ENCODE measurements at places on chromosomes 1 and 21.

- no peak for DNase-seq
These were observed 67.0 kb downstream of the MATN1 start for GRCh38 chr1:30656171-30656940.

DNA sequence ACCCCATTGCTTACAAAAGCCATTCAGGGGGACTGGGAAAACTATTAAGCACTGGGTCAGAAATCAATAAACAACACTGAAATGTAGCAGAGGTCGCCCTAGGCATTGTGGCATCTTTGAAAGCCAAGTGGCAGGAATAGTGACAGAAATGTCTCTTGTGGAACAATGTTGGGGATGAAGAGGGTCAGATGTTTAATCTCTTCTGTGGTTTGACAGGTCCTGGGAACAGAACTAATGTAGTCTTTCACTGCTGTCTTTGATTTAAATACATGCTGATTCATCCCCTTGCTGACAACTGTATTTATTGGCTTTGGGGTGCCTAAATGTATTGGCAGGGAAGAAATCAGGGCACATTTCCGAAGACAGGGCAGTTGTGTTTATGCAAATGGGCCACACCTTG is 194.8 kb downstream of the ATG4C start:
- DNase-seq: no peak

- DNase-seq: no peak
These were observed 61.9 kb downstream of the DNTTIP2 start for GRCh38 chr1:93816970-93817678.

GRCh38 chr1:193221651-193222050 is 35.2 kb upstream of the B3GALT2 start:
- DNase-seq: no peak

GRCh38 chr1:212157252-212157651 is 121.7 kb downstream of the DTL start:
- DNase-seq: no peak

GRCh38 chr1:10626791-10627410 is 152.2 kb downstream of the PEX14 start:
- DNase-seq: no peak

- no peak for DNase-seq
These were observed 37.8 kb upstream of the S1PR1 start for GRCh38 chr1:101198842-101199636.

DNA sequence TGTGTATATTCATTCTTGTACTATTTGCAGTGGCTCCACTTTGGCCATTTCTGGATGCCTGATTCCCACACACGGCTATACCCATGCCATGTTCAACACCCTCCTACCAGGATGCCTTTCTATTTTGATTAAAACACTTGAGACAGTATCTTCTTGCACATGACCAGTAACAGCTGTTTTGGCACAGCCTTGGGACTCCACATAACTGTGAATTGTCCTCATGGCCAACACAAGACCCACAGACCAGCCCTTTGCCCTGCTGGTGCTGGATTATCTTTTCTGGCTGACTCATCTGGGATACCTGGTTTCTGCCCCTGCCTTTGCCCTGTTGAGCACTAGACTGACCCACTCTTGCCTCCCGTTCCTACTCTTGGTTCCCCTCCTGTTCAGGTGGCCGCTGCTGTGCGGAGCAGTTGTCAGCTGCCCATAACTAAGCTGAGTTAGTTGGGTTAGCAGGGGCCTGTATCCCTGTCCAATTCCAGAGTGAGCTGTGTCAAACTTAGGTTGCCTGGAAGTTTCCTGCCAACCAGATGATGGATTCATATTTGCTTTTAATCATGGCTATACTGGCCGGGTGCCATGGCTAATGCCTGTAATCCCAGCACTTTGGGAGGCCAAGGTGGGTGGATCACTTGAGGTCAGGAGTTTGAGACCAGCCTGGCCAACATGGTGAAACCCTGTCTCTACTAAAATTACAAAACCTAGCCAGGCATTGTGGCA is 10.8 kb upstream of the EYA3 start:
- no peak for DNase-seq

- DNase-seq: peak; percentile 52
These were observed 277.0 kb downstream of the PTPRU start for GRCh38 chr1:29513357-29513756.

- DNase-seq: no peak
These were observed 101.3 kb upstream of the ARTN start for GRCh38 chr1:43832255-43832654.

DNA sequence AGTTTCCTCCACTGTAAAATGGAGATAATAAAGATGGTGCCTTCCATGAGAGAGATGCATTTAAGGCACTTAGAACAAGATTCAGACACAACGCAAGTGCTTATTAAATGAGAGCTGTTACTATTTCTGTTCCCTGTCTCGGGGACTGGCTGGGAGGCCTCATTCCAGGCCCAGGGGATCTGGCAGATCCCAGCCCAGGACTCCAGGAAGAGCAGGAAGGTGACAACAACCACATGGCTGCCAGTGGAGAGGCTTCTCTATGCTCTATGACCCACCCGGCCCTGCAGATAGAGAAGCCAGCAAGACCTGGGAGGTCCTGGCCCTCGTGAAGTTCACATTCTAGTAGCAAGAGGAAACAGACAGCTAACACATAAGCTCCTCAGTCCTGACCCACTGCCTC is 175.5 kb downstream of the ACTL8 start:
- DNase-seq: no peak

- peak; percentile 73 for DNase-seq
These were observed 927 bp downstream of the WNT9A start for GRCh38 chr1:227946624-227947385.

DNA sequence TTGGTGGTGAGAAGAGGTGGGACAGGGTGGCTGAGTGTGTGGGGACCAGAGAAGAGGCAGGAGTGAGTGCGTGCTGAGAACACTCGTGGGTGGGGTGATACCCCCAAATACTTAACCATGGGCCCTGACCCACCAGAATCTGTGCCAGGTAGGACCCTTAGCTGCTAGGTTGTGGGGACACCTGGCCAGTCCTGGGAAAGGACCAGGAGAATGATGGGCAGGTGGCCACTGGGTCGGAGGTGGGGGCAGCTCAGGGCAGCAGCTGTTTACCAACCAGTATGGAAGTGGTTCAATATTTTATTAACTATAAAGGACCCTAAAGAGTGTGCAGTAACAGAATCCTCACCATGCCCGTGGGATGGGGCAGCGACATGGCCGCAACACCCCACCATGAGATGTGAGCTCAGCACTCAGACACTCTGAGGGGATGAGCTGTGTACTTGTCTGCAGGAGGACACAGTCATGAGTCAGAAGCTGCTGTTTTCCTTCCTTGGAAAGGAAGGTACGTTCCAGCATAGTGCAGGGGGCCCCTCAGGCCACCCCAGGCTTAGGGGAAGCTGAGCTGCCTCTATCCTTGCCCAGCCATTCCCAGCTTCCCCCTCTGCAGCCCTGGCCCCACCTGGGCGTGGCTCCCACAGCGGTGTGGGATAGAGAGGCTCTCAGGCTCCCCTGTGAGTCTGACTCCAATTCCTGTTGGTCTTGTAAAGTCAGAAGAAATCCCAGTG is 25.4 kb downstream of the TEX35 start:
- DNase-seq: peak; percentile 70

DNA sequence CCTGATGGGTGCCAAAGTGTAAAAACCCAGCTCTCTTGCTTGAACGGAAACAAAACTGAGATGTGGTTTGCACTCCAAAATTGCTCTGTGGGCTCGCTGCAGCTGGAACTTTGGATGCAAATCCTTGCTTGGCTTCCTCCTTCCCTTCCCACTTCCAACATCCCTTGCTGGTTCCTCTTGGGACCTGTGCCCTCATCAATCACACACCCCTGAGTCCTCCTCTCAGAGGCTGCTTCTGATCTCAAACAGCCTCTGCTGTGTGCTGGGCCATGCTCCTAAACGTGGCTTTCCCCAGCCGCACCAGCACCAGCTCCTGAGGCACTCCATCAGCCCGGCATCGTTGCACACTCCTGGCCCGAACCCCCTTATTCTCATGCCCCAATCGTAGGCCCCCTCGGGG is 124.3 kb upstream of the RAB4A start:
- DNase-seq: no peak

DNA sequence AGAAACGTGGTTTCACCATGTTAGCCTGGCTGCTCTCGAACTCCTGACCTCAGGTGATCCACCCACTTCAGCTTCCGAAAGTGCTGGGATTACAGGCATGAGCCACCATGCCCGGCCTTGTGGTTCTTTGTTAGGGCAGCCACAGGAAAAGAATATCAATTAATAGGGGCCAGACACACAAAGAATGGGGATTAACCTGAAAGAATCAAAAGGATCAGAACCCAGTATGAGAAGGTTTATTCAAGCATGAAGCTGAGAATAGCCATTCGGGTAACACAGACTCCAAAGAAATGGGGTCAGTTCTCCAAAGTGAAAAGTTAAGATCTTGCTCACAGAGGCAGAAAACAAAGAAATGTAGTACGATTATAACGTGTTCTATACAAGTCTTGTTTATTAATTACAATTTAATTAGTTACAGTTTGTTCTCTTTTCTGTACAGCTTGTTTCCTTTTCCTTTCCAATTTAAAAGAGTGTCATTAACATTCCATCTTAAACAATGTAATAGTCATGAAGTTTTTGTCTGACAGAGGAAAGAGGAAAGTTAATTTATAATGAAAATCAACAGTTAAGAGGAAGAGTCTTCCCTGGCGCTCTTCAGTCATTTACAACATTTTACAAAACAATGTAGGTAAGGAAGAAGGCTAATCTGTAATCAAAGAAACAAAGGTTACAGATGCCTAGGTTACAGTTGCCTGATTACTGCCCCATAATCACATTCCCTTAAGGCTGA is 51.3 kb upstream of the SLC45A1 start:
- DNase-seq: no peak

GRCh38 chr1:119266858-119267257 is 101.7 kb upstream of the HAO2 start:
- DNase-seq: no peak

DNA sequence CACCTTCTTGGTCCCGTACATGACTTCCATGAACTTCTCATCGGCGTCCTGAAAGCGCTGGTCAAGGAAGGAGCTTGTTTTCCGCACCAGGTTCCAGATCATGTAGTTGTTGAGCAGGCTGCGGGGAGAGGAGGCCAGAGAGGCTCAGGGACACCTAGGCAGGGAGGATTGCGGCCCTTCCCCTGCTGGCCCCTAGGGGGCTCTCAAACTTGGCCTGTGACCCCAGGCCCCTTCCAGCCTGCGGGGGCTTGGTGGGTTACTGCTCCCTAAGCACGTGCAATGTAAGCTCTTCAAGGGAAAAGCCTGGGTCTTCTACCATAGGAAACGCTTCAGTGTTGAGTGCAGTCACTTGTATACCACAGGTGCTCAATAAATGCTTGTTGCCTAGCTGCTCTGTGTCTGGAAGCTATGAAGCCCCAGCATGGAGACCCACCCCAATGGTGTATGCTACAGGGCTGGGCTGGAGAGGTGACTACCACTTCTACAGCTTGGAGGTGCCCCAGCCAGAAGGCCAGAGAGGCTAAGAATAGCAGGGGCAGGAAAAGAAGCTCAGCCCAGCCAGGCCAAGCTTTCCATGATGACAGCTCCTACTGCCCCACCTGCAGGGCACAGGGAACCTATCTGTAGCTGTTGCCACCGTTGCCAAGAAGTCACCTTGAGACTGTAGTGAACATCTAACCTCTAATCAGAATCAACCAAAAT is 45.1 kb downstream of the ECE1 start:
- DNase-seq: no peak

- DNase-seq: no peak
These were observed 12.7 kb upstream of the FOXE3 start for GRCh38 chr1:47403321-47403910.

DNA sequence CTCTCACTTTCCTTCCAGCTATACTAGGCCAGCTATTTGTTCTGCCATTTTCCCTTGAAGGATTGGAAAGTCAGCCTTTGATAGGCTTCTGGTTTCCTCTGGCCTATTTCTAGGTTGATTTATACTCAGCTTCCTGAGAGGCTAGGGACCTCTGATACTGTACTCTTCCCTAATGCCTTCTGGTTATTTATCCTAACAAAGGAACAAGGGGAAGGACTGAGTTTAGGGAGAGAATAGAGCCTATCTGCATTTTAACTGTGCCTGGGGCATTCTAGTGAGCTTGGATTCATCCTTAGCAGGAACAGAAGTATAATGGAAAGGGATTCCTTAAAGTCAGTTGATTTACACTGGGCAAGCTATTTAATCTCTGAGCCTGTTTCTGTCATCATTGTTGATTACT is 11.8 kb upstream of the TMEM39B start:
- DNase-seq: no peak

- DNase-seq: no peak
These were observed 303.1 kb downstream of the CTH start for GRCh38 chr1:70714149-70714548.

- no peak for DNase-seq
These were observed 2.5 kb downstream of the SDC3 start for GRCh38 chr1:30905916-30906620.

DNA sequence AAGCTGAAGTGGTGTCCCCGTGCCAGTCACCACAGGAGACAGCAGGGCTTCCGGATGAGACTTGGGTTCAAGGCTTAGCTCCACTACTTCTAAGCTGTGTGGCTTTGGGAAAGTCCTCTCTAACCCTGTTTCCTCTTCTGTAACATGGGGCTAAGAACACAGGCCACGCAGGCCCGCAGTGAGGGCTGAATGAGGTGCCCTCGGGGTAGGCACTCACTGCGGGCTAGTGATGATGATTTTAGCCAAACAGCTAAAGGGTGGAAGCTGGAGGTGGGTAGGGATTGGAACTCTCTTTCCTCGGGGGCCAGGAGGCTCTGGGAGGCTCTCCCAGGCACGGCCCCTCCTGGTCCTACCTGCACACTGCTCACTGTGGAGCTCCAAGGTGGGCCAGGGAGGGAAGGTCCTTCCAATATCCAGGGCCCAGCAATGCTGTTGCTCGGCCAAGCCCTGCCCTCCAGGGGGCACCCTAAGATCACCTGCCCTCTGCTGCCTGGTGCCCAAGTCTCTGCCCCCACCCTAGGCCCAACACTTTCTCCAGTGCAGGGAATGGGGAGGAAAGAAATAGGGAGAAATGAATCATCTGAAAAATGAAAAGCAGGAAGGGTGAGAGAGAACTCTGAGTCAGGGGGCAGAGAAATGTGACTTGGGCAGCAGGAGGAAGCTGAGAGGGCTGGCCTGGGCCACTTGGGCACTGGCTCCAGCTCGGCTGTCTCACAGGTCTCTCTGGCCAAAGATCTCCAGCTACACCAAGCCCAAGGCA is 19.2 kb upstream of the EVA1B start:
- DNase-seq: no peak

- DNase-seq: no peak
These were observed 807.1 kb upstream of the PRMT6 start for GRCh38 chr1:106249365-106249764.

DNA sequence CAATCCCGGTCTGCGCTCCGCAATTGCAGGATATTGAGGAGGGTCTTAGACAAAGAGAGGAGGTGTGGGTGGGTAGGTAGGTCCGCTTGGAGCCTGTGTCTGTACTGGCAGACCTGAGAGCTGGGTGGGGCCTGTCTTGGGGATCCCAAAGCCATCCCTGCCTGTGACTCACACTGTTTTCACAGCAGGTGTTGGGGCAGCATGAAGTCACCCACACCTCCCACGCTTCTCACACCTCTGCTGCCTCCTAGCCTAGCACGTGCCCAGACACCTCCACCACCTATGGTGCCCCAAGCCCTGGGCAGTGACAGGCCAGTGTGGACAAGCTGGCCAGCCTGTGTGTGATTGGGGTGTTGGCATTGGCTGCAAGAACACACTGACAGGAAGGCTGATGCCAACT is 65.7 kb upstream of the ECE1 start:
- no peak for DNase-seq

- DNase-seq: peak; percentile 93
These were observed 20.6 kb downstream of the CSF1 start for GRCh38 chr1:109931189-109931731.

- no peak for DNase-seq
These were observed 15.5 kb downstream of the CD101 start for GRCh38 chr1:117017062-117017461.
